ENCODE measurements at places on chromosomes 1 and 21.

DNA sequence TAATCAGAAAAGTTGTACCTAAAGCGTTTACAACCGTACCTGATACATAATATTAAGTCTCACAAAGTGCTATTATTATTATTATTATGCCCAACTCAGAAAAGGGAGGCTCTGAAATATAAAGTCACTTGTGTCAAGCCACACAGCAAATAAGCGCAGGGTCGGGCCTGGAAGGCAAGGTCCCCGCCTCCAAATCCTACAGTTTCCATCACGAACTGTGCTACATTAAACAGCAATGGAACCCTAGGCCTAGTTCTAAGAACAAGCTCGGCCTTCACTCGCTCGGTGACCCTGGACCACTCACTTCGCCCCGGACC is 549 bp downstream of the PARS2 start:
- DNase-seq = no peak

- no peak for DNase-seq
Observed at GRCh38 chr1:40649592-40649930, 15.9 kb downstream of the RIMS3 start.

DNA sequence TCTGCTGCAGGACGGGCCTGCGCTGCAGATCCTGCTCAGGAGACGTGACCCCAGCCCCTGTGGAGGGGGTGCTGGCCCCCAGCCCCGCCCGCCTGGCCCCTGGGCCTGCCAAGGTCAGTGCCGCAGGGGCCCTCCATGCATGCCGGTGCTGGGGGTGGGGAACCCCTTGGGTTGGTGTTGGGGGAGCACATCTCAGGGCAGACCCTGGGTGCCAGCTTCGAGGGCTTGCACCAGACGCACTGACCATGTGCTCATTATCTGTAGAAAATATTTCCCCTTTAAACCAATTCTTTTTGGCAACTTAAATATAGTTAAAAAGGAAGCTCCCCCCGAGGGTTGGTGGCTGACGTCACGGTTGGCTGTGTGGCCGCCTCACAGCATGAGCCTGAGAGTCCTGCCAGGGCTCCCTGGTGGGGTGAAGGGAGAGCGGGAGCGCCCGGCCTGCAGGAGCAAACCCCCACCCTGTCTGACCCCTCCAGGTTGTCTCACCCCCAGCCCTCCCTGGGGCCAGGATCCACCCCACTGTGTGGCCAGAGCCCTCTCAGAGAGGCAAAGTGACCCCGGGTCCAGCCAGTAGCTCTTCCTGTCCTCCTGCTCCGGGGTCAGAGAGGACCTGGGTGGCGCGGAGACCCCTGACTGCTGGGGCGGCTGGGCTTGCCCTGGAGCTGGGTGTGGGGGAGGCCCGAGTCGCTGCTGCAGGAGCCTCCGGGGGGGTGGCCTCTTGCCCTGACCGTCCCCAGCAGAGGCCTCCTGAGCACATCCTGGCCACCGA is 5.3 kb upstream of the PFKL start:
- DNase-seq = no peak

DNA sequence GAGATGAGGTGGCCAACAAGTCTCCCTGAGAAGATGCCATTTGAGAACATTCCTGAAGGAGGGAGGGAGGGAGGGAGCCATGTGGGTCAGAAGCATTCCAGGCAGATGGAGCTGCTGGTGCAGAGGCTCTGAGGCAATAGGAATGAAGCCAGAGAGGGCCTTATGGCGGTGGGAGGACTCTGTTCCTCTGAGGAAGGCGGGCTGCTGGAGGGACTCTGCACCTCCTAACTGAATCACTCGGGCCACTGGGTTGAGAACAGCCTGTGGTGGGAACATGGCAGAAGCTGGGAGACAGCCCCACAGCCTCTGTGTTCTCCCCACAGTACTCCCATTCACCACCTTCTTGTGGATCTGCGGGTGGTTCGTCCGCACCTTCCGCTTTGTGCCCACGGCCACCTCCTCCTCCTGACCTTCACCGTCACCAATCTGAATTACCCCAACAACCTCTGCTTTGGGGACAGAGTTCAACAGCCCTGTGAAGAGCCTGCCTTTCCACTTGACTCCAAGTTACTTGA is 2.4 kb upstream of the TMEM125 start:
- DNase-seq = no peak

DNA sequence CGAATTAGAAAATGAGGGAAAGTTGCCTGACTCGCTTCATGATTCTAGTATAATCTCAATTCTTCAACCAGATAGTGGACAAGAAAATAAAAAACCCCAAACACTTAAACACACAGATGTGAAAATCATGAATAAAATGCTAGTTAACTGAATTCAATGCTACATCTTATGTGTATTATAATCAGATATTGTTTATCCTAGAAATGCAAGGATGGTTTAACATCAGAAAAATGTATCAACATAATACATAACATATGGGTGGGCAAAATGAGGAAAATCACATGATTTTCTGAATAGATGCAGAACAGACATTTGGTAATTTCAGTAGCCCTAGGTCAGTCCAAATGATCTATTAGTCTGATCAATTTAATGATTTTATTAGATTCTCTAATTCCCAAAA is 97.2 kb downstream of the SIM2 start:
- no peak for DNase-seq

DNA sequence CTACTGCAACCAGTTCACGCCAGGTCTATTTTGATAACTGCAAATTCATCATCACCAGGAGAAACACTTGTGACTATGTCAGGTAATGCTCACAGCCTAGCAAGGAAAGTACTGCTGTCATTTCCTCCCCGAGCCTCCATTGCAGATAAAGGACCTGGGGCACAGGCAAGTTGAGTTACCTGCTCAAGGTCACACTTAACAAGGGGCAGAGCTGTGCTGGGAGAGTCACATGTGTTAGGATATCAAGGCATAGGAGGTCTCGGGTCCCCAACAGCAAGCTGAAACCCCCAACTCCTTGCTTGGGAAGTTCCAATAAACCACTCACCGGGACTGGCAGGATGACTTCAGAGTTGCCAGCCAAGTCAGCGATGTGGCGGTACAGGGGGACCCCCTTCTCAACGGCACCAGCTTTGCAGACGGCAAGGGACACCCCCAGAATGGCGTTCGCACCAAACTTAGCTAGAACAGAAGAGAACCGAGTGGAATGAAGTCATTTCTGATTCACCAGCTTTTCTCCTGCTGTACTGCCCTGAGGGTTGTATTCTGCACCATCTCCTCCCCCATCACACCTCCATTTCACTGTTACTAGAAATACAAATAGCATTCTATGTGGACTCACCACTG is 11.6 kb downstream of the ENO1 start:
- no peak for DNase-seq

DNA sequence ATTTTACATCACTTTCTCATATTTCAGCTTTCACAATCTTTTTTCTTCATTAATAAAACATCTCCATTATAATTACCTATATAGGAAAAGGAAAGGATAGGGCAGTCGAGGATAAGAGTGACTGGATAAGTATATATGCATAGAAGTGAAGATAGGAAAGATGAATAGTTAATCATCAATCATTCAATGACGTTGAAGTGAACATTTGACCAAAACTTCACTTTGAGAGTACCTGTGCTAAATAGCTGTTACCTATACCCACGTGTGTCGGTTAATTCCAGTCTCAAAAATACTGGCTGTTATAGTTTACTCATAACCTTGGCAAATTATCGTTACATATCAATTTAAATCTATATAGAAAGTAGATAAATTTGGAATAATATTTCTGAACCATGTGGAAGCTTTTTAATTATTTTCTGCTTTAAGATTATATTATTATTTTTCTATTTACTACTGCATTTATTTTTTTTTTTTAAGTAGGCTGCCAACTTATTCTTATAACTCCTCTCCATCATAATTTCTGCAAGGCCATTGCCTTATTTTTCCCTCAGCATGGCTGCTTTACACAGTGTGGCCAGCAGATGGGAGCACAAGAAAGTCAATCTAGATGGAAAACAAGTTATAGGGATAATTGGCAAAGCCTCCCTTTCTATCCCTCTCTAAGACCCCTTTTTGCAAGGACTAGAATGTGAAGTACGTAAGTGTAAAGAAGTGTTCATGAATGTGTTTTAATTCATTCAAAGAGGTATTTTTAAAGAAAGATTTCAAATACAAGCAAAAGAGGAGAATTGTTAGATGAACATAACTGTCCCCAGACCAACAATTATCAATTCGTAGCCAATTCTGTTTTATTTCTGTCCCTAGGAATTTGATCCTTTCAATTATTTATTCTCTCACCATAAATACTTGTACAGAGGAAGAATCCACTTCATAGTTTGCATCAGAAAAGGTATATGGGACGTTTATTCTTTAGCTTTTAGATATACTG is 290.4 kb downstream of the KCNT2 start:
- DNase-seq = no peak

- DNase-seq = no peak
Observed at GRCh38 chr1:24654010-24654409, 10.9 kb downstream of the SRRM1 start.

GRCh38 chr1:171676823-171677222 is 24.3 kb upstream of the MYOC start:
- DNase-seq = no peak

DNA sequence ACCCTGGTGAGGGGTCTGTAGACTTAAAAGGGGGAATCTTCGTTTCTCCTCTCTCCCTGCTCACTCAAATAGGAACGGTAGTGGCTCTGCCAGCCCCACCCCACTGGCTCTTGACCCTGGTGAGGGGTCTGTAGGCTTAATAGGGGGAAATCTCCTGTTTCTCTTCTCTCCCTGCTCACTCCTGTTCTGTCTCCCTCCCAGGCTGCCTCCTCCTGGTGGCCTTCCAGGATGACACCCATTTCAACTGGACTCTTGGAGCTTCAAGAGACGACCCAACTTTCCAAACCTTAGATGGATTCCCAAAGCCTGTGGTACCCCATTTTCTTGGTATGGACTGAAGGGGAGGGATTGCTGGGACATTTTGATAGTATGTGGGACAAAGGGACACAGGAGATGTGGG is 1.4 kb upstream of the EPHB2 start:
- DNase-seq = no peak
